ENCODE measurements at places on chromosomes 2 and 18.

- DNase-seq: no peak
Observed at GRCh38 chr2:226583715-226584114, 215.9 kb downstream of the IRS1 start.

- no peak for DNase-seq
Observed at GRCh38 chr2:127121353-127121752, 14.4 kb upstream of the BIN1 start.

- DNase-seq: no peak
Observed at GRCh38 chr2:121682396-121683298, 33.4 kb upstream of the CLASP1 start.

GRCh38 chr2:67256892-67257291 lies 140.2 kb upstream of the ETAA1 start:
- no peak for DNase-seq

- DNase-seq: no peak
Observed at GRCh38 chr2:139652385-139652784, 872.2 kb upstream of the NXPH2 start.

GRCh38 chr2:173669271-173669853 lies 295.8 kb downstream of the SP3 start:
- no peak for DNase-seq

All from iPS DF 6.9 (cell line).